ENCODE measurements at places on chromosomes 12 and 14. TPM values are rescaled to one million over a fixed set of nuclear protein-coding genes. Genes with fewer than 3 reads are reported as not detected.

GRCh38 chr12:60926256-60926655, 1330.4 kb downstream of the SLC16A7 start:
- no peak for DNase-seq

GRCh38 chr12:13941258-13942249, 39.8 kb downstream of the GRIN2B start:
- no peak for DNase-seq

ZFHX2 gene
- total RNA-seq = 0.93 TPM

DNA sequence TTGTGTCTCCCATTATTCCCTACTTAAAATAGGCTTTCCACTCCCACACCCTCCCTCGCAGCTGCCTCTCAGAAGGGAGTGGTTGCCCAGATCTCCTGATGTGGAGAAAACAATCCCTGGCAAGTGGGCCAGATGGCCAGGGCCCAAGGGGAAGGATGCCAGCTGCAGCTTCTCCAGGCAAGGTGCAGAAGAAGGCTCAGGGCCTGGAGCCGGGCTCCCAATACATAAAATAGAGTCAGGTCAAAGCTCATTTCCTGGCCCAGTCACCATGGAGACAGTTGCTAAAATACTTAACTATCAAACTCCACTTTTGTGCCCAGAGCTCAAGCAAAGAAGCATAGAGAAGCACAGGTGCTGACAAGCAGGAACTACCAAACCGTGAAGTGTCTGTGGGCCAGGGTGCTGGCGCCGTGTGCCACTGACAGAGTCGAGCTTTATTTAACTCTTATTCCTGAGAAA, 45.7 kb upstream of the ITPR2 start:
- DNase-seq = peak; percentile 58

GRCh38 chr14:61462566-61463193, 141.3 kb downstream of the PRKCH start:
- DNase-seq = no peak

DNA sequence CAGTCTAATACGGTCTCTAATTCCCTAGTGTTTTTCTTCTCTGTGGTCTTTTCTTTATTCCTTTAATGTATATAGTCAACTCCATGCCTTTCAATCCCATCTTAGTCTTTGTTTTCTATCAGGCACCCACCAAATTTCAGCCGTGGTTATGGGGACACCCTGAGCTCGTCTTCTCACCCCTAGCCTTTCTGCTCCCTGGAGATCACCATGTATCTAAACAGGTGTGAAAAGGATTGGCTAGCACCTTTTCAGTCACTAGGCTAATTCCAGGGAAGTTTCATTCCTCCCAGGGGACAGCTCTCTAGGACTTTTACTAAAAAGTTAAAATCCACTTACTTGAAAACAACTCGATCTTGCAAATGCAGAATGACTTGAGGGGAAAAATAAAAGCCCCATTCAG, 291.3 kb downstream of the ETNK1 start:
- no peak for DNase-seq

RPGRIP1 gene
- total RNA-seq = not detected

ZNF384 gene
- total RNA-seq = 20.1 TPM

OTX2 gene
- total RNA-seq = not detected

DNA sequence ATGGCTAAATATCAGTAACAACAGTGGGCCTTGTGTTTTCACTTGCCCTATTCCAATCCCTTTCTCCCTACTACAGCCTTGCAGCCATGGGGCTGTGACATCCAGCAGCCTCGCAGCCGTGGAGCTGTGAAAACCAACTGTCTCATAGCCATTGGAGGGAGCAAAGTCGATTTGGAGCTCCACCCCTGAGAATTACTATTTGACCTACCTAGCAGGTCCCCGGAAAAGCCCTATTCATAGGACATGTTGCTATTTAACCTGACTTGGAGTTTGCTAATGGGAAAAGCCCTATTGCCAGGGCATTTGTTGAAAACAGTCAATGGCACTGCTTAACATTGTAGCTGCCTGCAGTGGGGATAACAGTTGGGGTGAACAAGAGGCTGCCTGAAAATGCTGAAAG, 33.3 kb downstream of the ERG28 start:
- DNase-seq = no peak

DNA sequence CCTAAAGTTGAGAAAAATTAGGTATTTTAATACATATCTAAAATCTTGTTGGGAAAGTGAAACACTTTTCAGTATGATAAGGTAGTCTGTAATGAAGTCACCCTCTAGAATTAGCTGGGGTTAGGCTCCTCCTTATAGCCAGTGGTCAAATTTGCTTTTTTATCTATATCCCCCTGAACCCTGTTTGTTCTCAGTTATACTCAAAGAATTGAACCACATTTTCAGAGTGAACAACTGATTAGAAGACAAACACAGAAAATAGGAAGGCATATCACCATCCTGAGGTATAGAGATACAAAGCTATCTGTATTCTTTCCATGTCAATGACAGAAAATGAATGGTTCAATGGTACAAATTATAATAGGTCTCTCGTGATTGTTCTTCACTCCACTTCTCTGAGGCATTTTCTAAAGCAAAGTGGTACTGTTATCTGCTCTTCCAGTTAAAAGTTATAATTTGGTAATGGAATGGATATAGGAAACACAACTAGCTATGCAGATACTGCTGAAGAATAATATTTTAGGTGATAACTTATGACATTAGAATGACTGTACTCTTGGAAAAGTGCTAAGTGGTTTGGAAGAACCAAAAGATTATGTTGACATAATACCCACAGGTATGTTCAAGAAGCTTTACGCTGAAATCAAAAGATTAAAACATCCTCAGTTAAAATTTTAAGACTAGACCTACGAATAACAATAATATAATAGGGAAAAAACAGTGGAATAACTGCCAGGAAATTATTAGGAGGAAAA, 27.6 kb downstream of the WASHC3 start:
- no peak for DNase-seq

DNA sequence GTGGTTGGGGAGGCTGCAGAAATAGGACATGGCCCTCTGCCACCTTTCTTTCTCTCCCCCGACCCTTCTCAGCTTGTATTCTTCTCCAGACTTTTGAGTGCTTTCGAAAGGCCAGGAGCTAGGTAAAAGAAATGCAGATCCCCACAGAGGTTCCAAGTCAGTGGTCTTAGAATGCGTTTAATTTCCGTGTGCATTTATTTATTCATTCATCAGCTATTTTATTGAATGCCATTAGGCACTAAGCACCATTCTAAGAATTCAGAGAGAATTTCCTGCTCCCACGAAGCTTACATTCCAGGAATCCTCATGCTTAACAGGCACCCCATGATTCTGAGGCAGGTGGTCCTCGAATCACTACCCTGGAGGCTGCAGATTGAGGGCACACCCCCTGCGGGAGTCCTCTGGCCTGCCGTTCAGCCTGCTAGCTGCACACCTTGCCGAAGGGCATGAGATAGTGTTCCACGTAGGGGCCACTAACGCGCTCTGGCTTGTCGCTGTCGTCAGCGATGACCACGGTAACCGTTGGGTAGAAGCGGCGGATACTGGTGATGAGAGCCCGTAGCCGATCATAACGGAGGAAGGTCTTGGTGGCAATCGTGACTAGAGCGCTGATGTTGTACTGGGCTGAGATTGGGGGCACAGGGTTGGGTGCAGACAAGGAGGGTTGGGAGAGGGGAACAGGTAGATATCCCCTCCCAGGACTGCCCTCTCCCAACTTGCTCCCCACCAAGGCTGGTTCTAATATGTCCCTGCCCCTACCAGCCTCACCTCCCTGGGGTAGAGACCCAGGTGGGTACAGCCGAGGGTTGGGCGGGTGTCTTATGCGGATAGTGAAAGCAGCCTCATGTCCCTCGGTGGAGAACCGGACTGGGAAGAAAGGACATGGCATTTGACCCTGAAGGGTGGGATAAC, 4.5 kb downstream of the B4GALNT1 start:
- DNase-seq = no peak

DNA sequence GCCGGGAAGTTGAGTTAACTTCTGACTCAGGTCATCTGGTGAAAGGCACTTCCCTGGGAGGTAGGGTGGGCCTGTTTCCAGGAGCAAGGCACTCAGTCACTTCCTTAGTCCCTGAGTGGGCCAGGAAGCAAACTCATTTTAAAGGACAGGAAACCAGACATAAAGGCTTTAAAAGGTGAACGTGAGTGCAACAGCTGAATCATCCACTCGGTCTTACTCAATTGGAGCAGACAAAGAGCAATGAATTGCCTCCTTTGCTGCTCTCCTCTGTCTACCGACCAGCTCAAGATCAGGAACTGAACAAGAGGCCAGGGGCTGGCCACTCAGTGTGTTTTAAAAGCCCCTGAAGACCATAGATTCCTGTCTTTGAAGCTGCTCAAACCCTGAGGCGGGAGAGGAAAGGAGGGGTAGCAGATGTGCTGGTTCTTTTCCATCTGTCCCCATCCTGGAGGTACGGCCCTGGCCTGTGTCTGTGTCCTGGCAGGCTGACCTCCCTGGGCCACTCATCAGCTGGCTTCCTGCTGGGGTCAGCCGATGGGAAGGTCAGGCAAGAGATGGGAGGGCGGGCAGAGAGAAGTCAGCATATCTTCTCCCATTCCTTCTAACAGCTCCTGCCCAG, 148.9 kb downstream of the PPM1H start:
- peak; percentile 97 for DNase-seq

DNA sequence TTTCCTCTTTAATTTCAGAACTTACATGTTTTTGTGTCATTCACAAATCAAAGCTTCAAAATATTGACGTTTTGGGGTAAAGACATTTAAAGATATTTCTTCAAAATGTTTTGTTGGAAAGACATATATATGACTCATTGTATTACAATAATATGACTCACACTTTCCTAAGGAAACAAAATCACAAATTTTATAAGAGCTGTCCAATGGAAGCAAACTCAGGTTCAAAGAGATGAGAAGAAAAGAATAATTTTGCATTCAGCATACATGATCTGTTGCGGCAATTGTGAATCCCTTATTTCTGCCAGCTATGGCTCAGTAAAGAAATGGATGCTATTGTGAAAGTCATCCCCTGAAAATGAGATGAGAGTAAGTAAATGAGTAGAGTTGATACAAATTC, 82.7 kb downstream of the GRIP1 start:
- DNase-seq = peak; percentile 10

CD69 gene
- total RNA-seq = 32.5 TPM

DNA sequence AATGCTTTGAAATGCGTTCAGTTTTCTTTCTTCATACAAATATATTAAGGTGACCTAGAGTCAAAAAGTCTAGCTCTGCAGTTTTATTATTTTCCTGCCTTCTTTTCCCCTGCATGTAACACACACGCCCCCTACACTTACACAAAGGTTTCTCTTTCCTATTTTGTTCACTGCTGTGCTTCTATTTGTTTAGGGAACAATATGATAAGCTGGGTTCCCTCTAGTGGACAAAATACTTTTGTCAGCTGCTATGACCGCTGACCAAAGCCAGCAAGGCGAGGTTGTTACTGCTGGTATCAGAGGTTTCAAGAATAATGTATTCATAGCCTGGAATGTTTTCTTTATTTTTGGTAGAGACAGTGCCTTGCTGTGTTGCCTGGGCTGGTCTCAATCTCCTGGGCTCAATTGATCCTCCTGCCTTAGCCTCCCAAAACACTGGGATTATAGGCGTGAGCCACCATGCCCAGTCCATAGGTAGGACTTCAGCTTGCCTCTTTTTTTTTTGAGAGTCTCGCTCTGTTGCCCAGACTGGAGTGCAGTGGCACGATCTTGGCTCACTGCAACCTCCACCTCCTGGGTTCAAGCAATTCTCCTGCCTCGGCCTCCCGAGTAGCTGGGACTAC, 33.4 kb downstream of the FNTB start:
- peak; percentile 55 for DNase-seq

CD163 gene
- not detected for total RNA-seq

KRT6B gene
- not detected for total RNA-seq

- DNase-seq = no peak
Observed at GRCh38 chr12:9707864-9708808, 24.8 kb downstream of the CLECL1 start.

DNA sequence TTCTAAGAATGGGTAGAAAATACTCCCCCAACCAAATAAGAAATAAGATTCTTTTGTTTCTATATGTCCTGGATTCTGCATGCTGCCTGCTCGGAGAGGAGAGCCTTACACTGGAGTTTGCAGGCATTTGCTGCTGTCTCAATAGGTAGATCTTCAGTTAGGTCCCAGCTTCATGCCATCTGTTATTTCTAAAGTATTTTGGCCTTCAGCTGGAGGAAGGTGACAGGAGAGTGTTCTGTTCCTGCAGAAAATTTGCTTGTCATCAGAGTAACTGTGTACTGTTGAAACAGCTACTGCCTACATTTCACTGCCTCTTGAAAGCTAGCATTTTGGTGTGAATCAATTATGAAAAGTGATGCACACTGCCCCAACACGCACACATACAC, 966.9 kb downstream of the NRXN3 start:
- DNase-seq = no peak

GRCh38 chr12:124709722-124710687, 142.6 kb upstream of the NCOR2 start:
- no peak for DNase-seq

GRCh38 chr12:52742196-52742580, 35.0 kb downstream of the KRT76 start:
- no peak for DNase-seq

GRCh38 chr14:104066719-104067295, 18.7 kb upstream of the ASPG start:
- DNase-seq = no peak

GRIP1 gene
- 0.39 TPM for total RNA-seq

GRCh38 chr14:24418492-24418873, 11.0 kb downstream of the CBLN3 start:
- no peak for DNase-seq

GALNT6 gene
- total RNA-seq = 102 TPM

DNA sequence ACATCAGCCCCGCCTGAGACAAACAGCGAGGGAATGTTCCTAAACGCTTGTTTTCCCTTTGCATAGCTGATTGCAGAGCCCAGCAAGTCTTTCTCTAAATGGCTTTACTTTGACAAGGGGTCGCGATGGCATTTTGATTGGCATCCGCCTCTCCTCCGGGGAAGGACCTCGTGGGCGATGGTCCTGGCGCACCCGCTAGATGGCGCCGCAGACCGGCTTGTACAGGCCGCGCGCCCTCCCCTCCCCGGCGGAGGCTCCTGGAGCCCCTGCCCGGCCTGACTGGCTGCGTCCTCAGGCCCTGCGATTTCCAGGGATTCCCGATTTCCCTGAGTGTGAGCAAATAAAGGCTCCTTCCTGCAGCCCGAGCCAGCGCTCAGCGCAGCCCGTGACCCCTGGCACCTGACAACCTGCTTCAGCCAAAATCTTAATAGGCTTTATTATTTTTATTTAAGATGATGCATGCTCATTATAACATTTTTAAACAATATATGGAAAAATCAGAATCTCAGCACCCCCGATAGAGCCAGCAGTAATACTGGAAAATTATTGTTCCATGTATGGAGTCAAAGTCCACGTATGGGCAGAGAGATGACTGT, 468.3 kb downstream of the AACS start:
- DNase-seq = no peak

GRCh38 chr12:128818065-128819022, 5.4 kb downstream of the SLC15A4 start:
- DNase-seq = no peak

Data from glomerular endothelial cell (primary cell).